ENCODE measurements at places on chromosomes 1 and 21.

- H3K27me3 ChIP-seq, result no peaks in the 10 kb centered on the region
- H3K4me1 ChIP-seq, result no peaks in the 10 kb centered on the region
- H3K4me3 ChIP-seq, result no peak overlapping the region
- no peak overlapping the region for H3K27ac ChIP-seq
These were observed 897.2 kb downstream of the ADGRL2 start for GRCh38 chr1:82697965-82698364.

- H3K4me3 ChIP-seq, result no peak overlapping the region
- no peaks in the 10 kb centered on the region for H3K36me3 ChIP-seq
- peaks cover 2% of the 10 kb centered on the region for H3K27me3 ChIP-seq
These were observed 12.3 kb downstream of the SLC9C2 start for GRCh38 chr1:173590557-173590956.

GRCh38 chr1:203340112-203340790 is 10.7 kb downstream of the FMOD start:
- peak; percentile 75 for DNase-seq
- peaks cover 30% of the 10 kb centered on the region for H3K27me3 ChIP-seq
- no peak overlapping the region for H3K4me3 ChIP-seq

- H3K4me1 ChIP-seq, result no peaks in the 10 kb centered on the region
- H3K27ac ChIP-seq, result no peak overlapping the region
- no peak for DNase-seq
These were observed 114.2 kb downstream of the ZC3H11B start for GRCh38 chr1:219498666-219499065.

Measured in activated CD8-positive, alpha-beta T cell treated with anti-CD3 and anti-CD28 coated beads, Interleukin-2, amount 10 ng/mL, durations not matched to agents 7 days and 5 days (primary cell).